ENCODE measurements at places on chromosomes 13 and 19.

DNA sequence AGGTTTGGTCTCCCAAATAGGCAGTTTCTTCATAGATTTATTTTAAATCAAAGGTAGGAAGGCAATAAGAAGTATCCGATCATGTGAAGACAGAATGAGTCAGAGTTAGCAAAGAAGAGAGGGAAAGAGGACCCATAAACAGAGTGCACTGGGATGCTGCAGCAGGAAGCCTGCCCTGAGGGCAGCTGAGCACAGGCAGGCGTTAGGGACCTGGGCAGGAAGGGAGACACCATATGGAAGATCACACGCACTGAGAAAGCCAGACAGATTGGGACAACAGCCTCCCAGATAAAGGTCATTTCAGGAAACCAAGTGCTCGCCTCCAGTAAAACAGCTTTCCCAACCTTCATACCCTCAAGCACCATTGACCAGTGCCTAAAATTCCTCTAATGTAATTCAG lies 598.0 kb downstream of the EFNB2 start:
- DNase-seq, result no peak

- peak; percentile 83 for DNase-seq
Observed at GRCh38 chr19:19034204-19034624, 811 bp downstream of the ARMC6 start.

DNA sequence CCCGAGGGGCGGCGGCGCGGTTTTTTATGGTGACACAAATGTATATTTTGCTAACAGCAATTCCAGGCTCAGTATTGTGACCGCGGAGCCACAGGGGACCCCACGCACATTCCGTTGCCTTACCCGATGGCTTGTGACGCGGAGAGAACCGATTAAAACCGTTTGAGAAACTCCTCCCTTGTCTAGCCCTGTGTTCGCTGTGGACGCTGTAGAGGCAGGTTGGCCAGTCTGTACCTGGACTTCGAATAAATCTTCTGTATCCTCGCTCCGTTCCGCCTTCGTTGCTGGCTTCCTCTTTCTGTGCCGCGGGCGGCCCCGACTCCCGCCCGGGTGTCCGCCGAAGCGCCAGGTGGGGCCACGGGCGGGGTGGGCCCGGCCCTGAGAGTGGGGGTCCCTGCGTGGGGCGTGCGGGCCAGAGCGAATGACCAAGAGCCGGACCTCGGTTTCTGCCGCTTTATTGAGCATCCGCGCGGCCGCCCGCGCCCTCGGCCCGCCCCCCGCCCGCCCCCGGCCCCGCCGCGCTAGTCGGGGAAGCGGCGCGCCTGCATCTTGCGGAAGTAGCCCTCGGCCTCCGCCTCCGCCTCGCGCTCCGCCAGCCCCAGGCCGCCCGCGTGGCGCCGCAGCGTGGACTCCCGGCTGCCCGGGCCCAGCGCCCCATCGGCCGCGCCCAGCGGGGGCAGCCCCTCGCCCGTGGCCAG lies 9.6 kb downstream of the PLPPR3 start:
- no peak for DNase-seq

GRCh38 chr19:48608798-48609263 lies 2.3 kb downstream of the SPACA4 start:
- peak; percentile 59 for DNase-seq

DNA sequence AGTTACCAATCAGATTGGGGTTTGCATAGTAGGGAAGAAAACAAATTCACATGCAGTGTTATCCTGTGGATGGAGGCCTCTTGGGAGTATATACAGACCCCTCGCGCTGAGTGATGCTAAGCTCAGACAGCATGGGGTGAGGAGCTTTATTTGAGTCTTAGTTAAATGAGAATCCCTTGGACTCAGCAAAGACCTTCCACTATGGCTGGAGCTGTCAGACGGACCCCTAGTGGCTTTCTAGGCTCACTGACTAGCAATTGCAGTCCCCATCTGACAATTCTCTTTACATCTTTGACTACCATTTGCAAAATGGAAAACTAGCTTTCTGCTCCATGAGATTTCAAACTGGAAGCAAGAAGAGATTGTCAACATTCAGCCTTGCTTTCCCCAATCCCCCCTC lies 90.4 kb downstream of the STOML3 start:
- no peak for DNase-seq

DNA sequence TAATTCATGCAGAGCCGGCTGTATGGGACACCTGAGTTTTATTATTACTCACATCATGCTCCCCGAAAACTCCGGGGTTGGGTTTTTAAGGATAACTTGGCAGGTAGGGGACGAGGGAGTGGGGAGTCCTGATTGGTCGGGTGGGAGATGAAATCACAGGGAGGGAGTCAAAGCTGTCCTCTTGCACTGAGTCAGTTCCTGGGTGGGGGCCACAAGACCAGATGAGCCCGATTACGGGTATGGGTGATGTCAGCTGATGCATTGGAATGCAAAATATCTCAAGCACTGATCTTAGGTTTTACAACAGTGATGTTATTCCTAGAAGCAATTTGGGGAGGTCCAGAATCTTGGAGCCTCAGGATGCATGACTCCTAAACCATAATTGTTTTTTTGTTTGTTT lies 18.6 kb upstream of the COG3 start:
- DNase-seq, result no peak

DNA sequence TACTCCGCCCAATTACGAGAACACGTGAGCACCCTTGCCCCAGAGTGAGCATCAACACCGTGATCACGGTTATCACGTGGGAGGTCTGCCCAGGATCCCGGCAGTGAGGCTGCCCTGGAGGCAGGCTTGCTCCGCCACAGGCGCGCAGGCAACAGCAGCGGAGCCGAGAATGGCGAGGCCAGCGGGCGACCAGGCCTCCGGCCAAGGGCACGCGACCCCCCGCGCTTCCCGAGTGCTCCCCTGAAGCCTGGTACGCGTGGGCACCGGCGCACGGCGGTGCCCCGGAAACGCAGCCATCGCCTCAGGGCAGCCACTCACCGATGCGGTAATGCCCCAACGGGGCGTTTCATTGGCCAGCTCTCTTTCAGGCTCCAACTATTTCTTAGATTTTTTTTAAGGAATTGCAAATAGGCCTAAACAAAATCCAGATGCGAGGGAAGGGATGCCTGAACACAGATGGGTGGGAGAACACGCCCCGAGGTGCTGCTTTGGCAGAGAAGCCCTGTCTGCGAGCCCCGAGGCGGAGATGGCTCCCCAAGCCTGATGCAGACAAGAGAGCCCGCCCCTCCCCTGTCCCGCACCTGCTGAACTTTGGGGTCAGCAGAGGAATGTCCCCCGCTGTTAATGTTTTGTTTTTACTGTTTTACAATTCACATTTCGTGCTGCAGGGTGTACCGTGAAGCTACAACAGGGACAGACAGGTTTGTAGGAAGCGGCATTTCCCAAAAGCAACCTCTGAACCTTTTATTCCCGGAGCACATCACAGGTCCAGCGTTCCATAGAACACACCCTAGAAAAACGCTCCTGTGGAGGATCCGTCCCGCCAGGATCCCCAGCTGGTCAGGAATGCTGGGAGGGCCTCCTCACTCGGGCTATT lies 132.7 kb downstream of the ZDHHC20 start:
- DNase-seq, result no peak

DNA sequence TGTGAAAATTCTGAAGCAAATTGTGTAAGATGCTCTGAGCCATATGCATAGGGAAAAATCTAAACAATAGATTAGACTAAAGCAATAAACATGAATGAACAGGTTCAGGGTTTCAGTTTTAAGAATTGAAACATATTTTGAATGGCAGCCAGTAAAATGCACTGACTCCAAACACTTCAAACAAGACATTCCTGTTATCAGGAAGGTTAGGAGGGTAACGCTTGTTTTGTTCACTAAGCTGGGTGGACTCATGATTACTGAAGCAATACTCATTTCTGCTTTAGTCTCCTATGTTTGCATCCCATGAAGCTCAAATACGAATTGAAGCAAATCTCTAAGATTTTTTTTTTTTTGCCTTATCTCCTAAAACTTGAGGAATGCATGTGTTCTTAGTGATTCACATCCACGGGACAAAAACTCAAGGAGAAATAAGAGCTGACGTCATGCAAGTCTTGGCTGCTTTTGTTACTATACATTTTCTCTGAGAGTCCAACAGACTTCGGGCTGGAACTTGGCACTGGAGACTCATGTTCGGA lies 29.1 kb upstream of the IGFL4 start:
- no peak for DNase-seq

DNA sequence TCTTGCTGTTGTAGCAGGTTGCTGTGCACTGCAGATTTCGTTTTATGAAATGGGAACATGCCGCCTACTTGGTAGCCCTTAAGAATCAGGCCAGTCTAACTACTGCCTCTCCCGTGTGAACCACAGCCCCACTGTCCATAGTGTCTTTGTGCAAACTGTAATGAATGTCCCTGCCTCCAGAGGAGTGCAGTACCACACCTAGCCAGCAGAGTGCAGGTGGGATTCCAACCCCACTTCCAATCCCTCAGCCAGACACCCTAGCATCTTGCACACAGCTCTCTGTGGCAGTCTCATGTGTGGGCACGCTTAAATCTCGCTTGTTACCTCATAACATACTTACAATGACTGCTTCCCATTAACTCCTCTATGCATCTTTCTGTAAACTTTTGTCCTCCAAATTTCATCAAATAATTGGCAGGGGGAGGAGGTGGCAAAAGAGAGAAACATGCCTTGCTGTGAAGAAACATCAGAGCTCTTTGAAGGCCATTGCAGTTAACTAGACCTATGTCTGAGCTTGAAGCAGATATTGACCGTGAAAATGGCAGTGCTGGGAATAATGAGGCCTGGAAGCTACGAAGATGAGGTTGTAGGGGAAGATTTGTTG lies 47.2 kb downstream of the ZAR1L start:
- peak; percentile 67 for DNase-seq

- DNase-seq, result peak; percentile 19
Observed at GRCh38 chr19:681029-682019, 5.1 kb downstream of the FSTL3 start.

- DNase-seq, result no peak
Observed at GRCh38 chr19:2035590-2035991, 15.5 kb downstream of the MKNK2 start.

GRCh38 chr13:46104868-46105267 lies at the start of gene CPB2:
Gene CPB2, minus strand, starts transcription at chr13:46105033. Its CDS starts 24 bp downstream, at chr13:46105009.
- no peak for DNase-seq

DNA sequence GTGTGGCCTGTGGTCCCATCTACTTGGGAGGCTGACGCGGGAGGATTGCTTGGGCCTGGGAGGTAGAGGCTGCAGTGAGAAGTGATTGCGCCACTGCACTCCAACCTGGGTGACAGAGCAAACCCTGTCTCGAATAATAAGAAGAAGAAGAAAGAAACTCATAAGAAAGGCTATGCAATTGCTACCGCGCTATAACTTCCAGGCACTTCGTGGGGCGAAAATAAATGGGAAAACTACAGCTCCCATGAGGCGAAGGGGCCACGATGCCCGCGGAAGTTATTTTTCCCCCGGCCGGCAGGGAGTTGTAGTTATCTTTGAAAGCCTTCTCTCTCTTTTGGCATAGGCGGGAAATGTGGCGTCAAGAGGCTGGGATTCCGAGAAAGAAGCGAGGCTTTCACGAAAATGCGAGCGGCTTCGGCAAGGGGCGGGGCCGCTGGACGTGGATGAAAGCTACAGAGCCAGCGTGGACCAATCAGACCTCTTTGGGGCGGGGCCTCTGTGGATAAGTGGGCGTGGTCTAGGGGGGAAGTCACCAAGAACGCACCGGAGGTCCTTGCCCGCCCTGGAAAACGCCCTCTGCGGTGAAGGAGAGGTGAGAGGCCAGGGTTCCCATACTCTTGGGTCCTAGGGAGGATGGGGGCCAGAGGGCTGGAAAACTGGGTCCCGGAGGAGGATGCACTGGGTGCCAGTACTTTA lies at the start of gene NUCB1:
NUCB1 (plus strand) TSS at position 532 of the 696 bp plus-strand sequence. CDS start 485 bp downstream, outside the sequence.
- DNase-seq, result peak; percentile 100

GRCh38 chr19:8192221-8192820 lies 16.8 kb upstream of the CERS4 start:
- DNase-seq, result no peak

DNA sequence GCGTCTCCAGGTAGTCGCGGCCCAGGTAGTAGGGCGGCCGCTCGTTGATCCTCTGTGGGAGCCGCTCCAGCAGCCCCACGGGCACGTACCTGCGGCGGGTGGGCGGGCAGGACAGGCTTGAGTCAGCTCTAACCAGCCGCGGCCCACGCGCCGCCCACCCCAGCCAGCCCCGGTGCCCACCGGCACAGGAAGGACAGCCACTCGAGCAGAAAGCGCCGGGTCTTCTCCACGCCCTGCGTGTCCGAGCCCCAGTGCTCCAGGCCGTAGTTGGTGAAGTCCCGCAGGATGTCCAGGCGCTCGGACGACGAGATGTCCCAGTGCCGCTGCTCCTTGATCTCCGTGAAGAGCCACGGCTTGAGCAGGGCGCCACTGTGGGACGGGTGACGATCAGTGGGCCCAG lies 877 bp upstream of the PRR22 start:
- no peak for DNase-seq

DNA sequence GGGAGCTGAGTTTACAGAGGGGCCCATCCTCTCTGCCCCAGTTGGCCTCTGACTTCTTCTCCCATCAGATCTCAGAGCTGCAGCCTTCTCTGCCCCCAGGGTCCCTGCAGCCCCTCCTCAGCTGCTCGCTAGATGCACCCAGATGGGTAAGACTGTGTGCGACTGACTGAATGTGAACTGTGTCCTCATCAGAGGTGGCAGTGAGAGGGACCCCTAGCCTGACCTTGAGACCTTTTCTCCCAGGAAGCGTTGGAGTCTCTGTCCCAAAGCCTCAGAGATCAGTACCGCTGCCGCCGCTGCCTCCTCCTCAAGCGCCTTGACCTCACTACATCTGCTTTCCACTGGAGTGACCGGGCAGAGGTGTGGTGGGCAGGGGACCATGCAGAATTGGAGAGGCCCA lies 2.4 kb downstream of the FAM98C start:
- DNase-seq, result no peak

DNA sequence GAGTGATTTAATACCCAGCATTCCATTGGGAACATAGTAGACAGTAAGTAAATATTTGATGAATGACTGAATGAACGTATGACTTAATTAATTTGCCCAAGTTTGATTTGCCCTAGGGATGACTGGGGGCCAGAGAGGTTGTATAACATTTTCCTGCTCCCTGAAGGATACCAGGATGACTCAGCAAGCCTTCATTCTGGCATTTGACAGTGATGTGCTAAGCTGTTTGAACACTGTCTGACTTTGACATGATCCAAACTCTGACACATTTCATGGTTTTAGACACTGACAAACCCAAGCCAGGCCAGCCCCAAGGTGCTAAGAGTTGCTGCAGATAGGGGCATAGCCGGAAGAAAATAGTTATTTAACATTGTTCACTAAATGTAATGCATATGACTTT lies 53.4 kb upstream of the KLF12 start:
- no peak for DNase-seq

- no peak for DNase-seq
Observed at GRCh38 chr19:5136073-5136855, 167.4 kb downstream of the KDM4B start.

All from activated CD4-positive, alpha-beta T cell treated with anti-CD3 and anti-CD28 coated beads, Interleukin-2, amount 50 U/mL, for 48 hours (primary cell).